Pulmonary artery endothelial cell (primary cell): ENCODE measurements at places on chromosomes 1 and 21. TPM values are rescaled to one million over a fixed set of nuclear protein-coding genes. Genes with fewer than 3 reads are reported as not detected.

DNA sequence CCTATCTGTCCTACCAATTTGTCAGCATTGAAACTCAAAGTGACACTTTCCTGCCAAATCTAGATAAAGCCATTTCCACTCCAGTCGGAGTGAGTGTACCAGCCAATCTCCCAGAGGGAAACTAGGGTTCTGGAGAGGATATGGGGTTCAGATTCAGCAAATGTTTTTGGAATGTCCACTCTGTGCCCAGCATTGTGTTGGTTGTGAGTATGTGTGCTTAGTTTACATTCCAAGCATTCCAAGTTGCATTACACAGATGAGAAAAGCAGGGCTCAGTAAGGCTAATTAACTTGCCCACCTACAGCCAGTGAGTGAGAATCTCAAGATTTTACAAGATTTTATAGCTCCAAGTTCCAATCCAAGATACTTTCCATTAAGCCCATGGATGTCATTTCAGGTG is 26.4 kb upstream of the RGS16 start:
- DNase-seq: no peak

- no peak for DNase-seq
Observed at GRCh38 chr1:63632110-63632509, 38.9 kb downstream of the PGM1 start.

GRCh38 chr1:232667094-232667777 is 37.3 kb upstream of the SIPA1L2 start:
- no peak for DNase-seq

DNA sequence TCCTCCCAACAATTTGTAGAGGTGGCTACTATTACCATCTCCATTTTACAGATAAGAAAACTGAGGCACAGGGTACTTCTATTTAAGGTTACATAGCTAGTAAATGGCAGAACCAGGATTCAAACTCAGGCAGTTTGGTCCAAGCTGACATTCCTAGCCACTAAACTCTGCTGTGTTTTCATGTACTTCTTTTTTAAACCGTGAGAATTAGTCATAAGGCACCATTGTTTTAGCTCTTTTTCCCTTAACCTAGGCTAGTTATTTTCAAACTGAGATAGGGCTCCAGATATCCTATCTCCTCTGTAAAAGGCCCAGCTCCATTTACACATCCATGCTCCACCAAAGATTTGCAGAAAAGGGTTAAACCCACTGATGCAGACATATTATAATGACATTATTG is 92.9 kb downstream of the PTPN14 start:
- no peak for DNase-seq

- no peak for DNase-seq
Observed at GRCh38 chr1:8342325-8342724, 24.4 kb downstream of the SLC45A1 start.

- DNase-seq: no peak
Observed at GRCh38 chr21:32807717-32808380, 36.3 kb upstream of the PAXBP1 start.

GRCh38 chr1:150563340-150564038 is 14.3 kb downstream of the ADAMTSL4 start:
- DNase-seq: no peak

DNA sequence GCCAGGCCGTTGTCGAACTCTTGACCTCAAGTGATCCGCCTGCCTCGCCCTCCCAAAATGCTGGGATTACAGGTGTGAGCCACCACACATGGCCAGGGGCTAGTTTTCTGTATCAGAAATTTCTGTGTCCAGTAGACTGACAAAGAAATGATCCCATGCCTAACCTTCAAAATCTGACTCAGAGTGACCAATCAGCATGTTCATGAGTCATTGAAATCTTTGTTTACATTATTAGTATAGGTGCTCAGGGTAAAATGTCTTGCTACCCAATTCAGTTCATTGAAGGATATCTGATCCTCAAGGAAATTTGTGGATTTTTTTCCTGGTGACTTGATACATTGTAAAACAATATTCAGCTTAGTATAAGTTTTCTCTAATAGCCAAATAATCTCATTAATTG is 11.0 kb upstream of the LDLRAD2 start:
- DNase-seq: no peak

GRCh38 chr1:71080230-71080738 is 551 bp downstream of the ZRANB2 start:
- no peak for DNase-seq

DNA sequence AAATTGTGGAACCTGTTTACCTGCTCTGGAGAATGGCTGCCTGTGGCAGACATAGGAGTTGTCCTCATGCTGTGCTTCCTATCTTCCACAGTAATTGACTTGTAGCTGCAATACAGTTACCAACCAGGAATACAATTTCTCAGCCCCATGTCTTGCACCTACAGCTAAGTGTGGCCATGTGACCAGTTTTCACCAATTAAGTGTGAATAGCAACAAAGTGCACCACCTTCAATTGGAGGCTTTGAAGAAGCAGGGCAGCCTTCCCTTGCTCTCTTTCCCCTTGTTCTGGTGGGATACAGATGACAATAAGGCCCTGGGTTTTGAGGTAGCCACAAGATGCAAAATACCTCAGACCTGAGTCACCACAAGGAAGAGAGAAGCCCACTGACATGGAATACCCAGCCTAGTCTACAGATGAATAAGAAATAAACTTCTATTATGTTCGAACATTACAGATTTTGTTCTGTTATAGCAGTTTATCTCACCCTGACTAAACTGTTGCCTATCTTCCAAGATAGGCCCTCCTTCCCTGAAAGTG is 70.2 kb upstream of the S1PR1 start:
- DNase-seq: no peak

DNA sequence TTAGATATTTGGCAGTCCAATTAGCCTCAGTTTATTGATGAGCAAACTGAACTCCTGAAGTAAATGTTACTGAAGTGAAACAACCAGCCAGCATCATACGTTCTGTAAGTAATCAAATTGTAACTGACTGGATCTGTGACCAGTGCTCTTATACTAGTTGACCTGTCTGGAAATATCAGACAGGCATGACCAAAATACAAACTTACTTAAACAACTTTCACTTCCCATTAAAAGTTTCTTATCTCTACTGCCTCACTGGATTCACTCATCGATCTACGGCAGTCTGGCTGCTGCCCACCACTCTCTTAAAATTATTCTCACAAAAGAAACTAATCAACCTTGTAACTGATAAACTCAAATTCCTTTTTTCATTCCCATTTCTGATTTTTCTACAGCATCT is 56.4 kb downstream of the WDR3 start:
- no peak for DNase-seq

DNA sequence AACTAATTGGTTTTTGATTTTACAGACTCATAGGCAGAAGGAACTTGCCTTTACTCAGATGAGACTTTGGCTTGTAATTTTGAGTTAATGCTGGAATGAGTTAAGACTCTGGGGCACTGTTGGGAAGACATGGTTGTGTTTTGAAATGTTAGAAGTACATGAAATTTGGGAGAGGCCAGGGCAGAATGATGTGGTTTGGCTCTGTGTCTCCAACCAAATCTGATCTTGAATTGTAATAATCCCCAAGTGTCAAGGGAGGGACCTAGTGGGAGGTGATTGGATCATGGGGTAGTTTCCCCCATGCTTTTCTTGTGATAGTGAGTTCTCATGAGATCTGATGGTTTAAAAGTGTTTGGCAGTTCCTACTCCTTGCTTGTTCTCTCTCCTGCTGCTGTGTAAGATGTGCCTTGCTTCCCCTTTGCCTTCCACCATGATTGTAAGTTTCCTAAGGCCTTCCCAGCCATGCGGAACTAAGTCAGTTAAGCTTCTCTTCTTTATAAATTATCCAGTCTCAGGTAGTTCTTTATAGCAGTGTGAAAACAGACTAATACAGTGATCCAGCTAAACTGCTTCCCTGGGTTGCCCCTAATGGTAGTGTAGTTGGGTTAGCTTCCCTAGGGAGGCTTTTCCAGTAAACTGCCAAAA is 10.2 kb downstream of the CPT2 start:
- no peak for DNase-seq

DNA sequence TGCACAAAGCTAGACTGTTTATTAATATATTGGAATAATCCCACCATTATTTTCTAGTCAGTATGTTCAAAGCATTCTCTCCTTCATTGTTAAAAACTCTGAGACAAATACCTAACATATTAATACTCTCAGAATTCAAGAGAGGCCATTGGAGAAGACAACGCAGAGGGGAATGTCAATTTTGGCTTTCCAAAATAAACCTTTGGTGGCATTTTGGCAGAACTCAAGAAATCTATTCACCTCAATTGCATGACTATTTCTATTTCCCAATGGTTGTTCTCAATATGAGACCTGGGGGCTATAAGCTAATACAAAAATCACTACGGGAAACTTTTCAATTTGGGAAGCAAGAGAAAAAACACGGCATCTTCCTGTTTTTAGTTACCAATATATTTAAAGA is 58.5 kb downstream of the RUSC1 start:
- DNase-seq: no peak

DNA sequence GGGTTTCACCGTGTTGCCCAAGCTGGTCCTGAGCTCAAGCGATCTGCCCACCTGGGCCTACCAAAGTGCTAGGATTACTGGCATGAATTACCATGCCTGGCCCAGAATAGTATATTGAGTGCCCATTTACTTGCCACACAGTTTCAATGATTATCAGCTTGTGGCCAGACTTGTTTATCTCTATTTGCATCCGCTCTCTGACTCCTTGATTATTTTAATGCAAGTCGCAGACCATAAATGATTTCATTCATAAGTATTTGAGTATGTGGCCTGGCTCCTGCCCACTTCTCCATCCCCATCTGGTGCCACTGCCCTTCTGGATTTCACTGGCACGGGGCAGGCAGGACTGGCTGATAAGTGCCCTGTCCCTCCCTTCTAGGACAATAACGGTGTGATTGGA is 18.2 kb upstream of the TRNAU1AP start:
- no peak for DNase-seq

DNA sequence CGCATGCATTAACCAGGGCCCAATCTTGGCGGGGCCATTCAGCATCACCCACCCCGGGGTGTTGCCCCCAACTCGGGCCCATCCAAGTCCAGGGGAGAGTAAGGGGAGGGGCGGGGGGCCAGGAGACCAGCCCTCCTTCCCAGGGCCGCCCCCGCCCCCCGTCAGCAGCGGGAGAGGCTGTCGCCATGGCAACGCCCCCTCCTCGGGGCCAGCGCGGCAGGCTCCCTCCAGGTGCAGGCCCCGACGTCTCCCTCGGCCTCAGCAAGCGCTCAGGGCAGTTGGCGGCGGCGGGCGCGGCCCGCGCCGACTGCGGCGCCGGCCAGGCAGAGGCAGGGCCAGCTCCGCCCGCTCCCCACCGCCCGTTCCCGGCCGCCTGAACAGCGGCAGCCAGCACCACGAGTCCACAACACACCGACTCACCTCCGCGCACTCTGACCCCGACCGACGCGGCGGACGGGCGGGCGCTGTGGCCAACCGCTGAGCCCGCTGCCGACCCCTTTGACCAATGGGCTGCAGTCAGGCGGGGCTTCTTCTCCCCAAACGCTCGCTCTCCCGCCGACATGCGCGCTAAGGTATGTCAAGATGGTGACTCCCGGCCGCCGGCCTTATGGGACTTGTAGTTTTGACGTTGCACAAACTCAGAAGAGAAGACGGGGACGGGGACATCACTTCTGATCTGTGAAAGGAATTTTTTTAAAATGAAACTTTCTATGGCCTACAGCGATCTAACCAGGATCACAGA is at the start of gene ERI3:
TSS of gene ERI3 (minus strand) at position 418 of the 742 bp plus-strand sequence. CDS start at position 187, 231 bp downstream.
- peak; percentile 87 for DNase-seq

DNA sequence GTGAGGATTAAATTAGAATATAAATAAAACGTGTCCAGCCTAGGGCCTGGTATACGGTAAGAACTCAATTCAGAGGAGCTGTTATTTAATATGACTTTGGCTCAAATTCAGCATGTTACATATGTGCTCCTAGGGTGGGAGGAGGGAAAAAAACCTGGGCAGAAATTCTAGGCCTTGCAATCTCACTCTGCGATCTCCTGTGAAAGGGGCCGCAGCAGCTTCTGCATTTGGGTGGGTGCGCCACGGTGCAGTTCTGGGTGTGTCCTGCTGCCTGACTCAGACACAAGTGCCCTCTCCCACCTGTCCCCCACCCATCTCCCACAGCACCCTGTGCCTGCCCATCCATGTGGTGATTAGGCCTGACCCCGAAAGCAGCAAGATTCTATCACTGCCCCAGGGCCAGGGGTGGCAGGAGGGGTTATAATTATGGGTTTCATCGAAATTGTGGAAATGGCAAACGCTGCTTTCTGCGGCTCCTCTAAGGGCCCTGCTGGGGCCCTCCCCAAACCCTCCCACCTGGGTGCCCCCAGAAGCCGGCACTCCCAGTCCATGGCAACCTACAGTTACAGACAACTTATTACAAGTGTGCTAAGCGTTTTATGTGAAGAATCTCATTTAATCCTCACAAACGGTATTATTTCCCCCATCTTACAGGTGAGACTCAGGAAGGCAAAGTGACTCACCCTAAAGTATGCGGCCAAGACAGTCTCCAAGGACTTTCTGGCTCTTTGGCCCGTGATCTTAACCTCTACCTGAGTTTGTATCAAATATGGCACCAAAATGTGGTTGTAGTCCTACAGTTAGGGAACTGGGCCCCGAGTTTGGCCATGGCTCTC is 25.5 kb upstream of the GRHL3 start:
- no peak for DNase-seq

The NLRP3 gene
- not detected in 2 replicates for total RNA-seq

The CD160 gene
- total RNA-seq: not detected in 2 replicates

The NR0B2 gene
- total RNA-seq: not detected in 2 replicates

The AMY1C gene
- total RNA-seq: not detected in 2 replicates

The IL20 gene
- total RNA-seq: not detected in 2 replicates

The CERS2 gene
- total RNA-seq: 87.4 and 121 TPM in 2 replicates

The TFAP2E gene
- 0.07 TPM in 2 replicates for total RNA-seq

The LRRC53 gene
- total RNA-seq: not detected in 2 replicates

The CFAP57 gene
- 0.14 and 0.20 TPM in 2 replicates for total RNA-seq

The TMEM200B gene
- total RNA-seq: 0.92 and 1.7 TPM in 2 replicates

The RPTN gene
- not detected in 2 replicates for total RNA-seq
